Activated T-cell treated with anti-CD3 and anti-CD28 coated beads, Interleukin-2, amount 50 U/mL, for 48 hours (primary cell): ENCODE measurements at places on chromosomes 2 and 18.
A peak's percentile ranks its signal among the peaks of the same experiment; 100 is the strongest.

DNA sequence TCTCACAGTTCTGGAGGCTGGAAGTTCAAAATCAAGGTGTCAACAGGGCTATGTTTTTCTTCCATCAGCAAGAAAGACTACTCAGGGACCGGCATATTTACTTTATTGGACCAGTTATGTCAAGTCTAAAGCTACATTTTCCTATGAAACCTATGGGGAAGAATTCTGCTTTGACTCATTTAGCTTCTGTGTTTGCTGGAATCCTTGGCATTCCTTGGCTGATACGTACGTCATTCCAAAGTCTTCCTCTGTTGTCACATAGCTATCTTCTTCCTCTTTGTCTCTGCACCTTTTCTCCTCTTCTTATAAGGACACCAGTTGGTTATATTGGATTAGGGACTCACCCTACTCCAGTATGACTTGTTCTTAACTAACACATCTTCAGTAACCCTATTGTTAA is 137.4 kb upstream of the FBXO11 start:
- no peak for DNase-seq

GRCh38 chr2:157843935-157844334 is 32.2 kb downstream of the ACVR1 start:
- no peak for DNase-seq

- DNase-seq = no peak
Measured at GRCh38 chr2:29620890-29621289, 300.5 kb downstream of the ALK start.

GRCh38 chr2:203097735-203098134 is 83.1 kb downstream of the NBEAL1 start:
- DNase-seq = no peak

DNA sequence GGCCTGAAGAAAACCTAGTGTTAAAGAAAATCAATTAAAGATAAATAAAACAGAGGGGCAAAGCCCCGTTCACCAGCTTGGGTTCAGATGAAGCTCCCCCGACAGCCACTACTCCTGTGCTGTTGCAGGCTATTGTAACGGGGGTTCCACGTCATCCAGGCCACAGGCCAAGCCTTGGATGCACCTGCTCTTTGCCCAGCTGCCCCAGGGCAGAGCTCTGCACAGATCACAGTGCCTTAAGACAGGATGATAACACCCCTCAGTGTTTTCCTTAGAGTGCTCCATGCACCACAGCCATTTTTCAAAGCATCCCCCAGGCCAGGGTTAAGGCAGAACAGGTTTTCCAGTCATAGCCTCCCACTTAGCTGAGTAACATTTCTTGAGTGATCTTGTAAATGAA is 32.0 kb downstream of the FASTKD2 start:
- DNase-seq = no peak

DNA sequence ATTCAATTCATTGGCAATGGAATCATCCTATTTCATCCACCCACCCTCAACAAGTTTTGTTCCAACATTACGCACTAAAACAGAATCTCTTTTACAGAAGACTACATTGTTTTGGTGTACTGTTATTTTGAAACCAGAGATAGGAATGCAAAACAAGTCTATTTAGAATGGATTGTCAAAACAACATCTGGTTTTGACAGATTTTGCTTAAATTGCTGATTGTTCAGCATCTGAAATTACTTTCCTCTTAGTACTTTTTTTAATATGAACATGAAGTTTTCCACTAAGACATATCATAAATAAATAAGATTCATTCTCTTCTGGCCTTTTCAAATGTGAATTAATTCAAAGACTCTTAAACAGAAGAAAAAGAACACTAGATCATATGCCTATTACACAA is 323.9 kb upstream of the TFPI start:
- DNase-seq = no peak

DNA sequence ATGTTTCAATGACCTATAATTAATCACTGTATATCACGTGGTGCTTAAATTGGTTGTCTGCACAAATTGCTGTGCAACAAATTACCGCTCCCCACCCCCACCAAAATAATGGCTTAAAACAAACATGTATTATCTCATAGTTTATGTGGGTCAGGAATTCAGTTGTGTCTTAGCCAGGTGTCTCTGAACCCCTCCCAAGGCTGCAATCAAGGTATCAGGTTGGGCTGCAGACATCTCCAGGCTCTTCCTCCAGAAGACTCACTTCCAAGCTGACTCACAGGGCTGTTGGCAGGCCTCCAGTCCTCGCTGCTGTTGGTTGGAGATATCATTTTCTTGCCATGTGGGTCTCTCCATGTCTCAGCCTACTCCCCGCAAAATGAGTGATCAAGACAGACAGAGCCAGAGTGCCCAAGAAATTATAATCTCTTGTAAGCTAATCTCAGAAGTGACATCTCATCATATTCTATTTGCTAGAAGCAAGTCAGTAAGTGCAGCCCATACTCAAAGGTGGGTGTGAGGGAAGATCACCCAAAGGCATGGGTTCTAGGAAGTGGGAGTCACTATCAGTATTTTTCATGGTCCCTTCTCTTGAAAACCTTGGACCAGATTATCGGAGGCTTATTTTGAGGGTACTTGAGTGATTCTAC is 38.4 kb downstream of the SPC25 start:
- no peak for DNase-seq

GRCh38 chr2:111632661-111633060 is 251.3 kb downstream of the ANAPC1 start:
- peak; percentile 49 for DNase-seq

- DNase-seq = no peak
Measured at GRCh38 chr2:204365811-204366210, 179.5 kb upstream of the PARD3B start.

- no peak for DNase-seq
Measured at GRCh38 chr2:9745153-9745899, 97.9 kb upstream of the TAF1B start.

GRCh38 chr2:241659150-241659739 is 21.8 kb downstream of the ATG4B start:
- peak; percentile 54 for DNase-seq

DNA sequence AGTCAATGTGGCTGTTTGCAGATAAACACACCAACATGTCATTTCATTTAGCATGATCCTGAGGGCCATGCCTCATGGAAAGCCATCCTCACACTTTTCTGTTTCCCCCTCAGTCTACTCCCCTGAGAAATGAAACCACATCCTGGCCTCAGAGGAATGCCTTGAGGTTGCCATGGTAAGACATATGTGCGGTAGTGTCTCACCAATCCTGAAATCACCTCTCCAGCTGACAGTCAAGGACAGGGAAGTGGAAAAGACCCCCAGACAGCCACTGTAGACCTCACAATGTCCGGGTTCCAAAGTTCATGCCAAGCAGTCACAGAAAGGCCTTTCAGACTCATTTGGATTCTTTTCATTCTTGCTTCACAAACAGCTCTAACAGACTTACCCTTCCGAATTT is 175.2 kb upstream of the PKDCC start:
- no peak for DNase-seq
